Activated CD4-positive, alpha-beta memory T cell treated with anti-CD3 and anti-CD28 coated beads, Interleukin-2, amount 10 ng/mL, durations not matched to agents 7 days and 5 days (primary cell): ENCODE measurements at places on chromosomes 1 and 21. TPM values are rescaled to one million over a fixed set of nuclear protein-coding genes. Genes with fewer than 3 reads are reported as not detected.

Gene OR6K3
- total RNA-seq = not detected

Gene WNT9A
- 1.5 TPM for total RNA-seq

Gene CHI3L2
- 8.5 TPM for total RNA-seq

Gene CD101
- 3.6 TPM for total RNA-seq

DNA sequence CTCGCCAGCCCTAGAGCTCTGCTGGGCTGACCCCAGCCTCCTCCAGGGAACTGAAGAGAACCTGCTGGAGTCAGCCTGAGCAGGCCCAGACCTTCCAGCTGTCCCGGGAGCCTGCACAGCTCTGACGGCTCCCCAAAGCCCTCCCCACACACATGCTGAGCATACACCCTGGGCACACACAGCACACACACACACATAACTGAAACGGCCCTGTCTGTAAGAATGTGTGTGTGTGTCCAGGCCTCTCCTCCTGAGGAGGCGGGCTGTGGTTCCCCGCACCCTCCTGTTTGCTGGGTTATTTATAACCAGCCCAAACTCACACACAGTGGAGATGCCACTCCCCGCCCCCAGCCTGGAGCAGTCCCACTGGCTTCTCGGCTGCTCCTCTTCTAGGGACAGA is 20.2 kb downstream of the SDC3 start:
- no peak for DNase-seq
- H3K4me1 ChIP-seq = no peaks in the 10 kb centered on the region
- no peaks in the 10 kb centered on the region for H3K36me3 ChIP-seq
- H3K27me3 ChIP-seq = peaks cover 11% of the 10 kb centered on the region

DNA sequence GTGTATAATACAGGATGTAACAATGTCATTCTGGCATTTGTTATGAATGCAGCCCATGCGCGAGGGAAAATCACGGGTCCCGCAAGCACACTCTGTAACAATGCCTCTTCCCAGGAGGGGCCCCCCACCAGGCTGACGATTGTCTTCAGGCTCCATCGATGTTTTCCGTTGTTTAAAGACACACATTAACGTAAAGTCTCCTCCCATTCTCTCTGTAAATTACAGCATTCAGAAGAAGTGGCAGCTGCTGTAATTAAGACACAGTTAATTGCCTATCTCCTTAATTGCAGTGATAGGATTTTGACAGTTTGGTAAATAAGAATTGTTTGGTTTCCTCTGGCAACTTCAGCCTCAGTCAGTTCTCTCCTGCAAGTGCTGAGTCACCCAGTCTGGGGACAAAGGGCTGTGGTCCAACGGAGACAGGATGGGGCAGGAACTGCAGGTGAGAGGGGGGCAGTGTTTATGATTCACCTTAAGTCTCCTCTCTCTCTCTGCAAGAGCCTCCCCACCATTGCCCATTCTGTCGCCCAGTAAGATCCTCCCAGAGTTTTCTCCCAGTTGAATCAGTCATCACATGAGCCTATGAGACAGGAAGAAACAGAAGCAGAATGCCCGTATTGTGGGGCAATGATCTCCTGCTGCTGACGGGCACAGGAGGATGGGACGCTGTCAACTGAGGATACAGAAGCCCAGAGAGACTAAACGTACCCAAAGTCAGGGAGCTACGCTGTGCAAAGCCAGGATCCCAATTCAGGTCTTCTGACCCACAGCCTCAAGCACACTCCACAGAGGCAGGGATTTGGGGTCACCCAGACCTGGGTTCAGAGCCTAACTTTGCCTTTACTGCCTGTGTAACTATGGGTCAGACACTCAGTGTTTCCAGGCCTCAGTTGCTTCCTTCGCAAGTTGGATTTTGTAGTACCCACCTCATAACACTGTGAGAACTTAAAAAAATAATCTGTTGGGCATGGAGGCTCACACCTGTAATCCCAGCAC is 110.0 kb downstream of the ADSS2 start:
- no peak overlapping the region for H3K4me3 ChIP-seq
- peaks cover 13% of the 10 kb centered on the region for H3K4me1 ChIP-seq
- peak; percentile 48 for DNase-seq

DNA sequence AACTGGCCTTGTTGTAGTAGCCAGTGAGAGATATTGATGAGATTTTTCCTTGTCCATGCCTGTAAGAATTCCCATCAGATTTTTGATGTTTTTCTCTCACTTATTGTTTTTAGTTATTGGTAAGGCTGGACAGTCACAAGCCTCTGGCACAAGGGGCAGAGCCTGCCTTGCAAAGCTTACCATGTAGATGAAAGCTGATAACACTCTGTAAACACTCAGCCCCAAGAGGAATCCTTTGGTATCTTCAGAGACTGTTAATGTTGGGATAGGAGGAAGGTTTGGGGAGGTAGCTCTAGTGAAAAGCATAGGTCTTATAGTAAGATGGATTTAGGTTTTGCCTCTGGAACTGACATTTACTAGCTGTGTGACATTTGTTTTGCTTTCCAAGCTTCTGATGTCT is 37.7 kb downstream of the MARK1 start:
- DNase-seq = no peak
- H3K4me1 ChIP-seq = no peaks in the 10 kb centered on the region
- no peak overlapping the region for H3K4me3 ChIP-seq

GRCh38 chr1:240947438-240948224 is 335.7 kb upstream of the GREM2 start:
- no peaks in the 10 kb centered on the region for H3K36me3 ChIP-seq
- no peak overlapping the region for H3K27ac ChIP-seq
- peak; percentile 17 for DNase-seq
- H3K4me1 ChIP-seq = peaks cover 8% of the 10 kb centered on the region
- no peak overlapping the region for H3K4me3 ChIP-seq

GRCh38 chr1:232174306-232174705 is 455.6 kb downstream of the SIPA1L2 start:
- H3K4me3 ChIP-seq = no peak overlapping the region
- no peak overlapping the region for H3K27ac ChIP-seq
- H3K36me3 ChIP-seq = no peaks in the 10 kb centered on the region
- no peaks in the 10 kb centered on the region for H3K27me3 ChIP-seq
- DNase-seq = no peak

- no peak overlapping the region for H3K4me3 ChIP-seq
- H3K27me3 ChIP-seq = no peaks in the 10 kb centered on the region
- no peak for DNase-seq
- peak overlapping the region; percentile 29 for H3K27ac ChIP-seq
- H3K36me3 ChIP-seq = peaks cover 23% of the 10 kb centered on the region
- peaks cover 69% of the 10 kb centered on the region for H3K4me1 ChIP-seq
Observed at GRCh38 chr1:226665505-226666163, 73.4 kb downstream of the ITPKB start.

GRCh38 chr1:228744356-228744755 is 9.1 kb downstream of the RHOU start:
- peaks cover 20% of the 10 kb centered on the region for H3K4me1 ChIP-seq
- no peaks in the 10 kb centered on the region for H3K27me3 ChIP-seq
- H3K4me3 ChIP-seq = no peak overlapping the region
- DNase-seq = no peak
- H3K36me3 ChIP-seq = peaks cover 21% of the 10 kb centered on the region

- no peaks in the 10 kb centered on the region for H3K27me3 ChIP-seq
- no peak overlapping the region for H3K27ac ChIP-seq
- DNase-seq = no peak
- no peak overlapping the region for H3K4me3 ChIP-seq
- H3K36me3 ChIP-seq = no peaks in the 10 kb centered on the region
- H3K4me1 ChIP-seq = no peaks in the 10 kb centered on the region
Observed at GRCh38 chr1:228372183-228373003, 34.2 kb downstream of the TRIM11 start.

- H3K27ac ChIP-seq = no peak overlapping the region
- H3K36me3 ChIP-seq = no peaks in the 10 kb centered on the region
- no peak for DNase-seq
- H3K27me3 ChIP-seq = peaks cover 31% of the 10 kb centered on the region
- H3K4me1 ChIP-seq = no peaks in the 10 kb centered on the region
- H3K4me3 ChIP-seq = no peak overlapping the region
Observed at GRCh38 chr1:153488731-153489130, 28.3 kb upstream of the S100A7 start.

DNA sequence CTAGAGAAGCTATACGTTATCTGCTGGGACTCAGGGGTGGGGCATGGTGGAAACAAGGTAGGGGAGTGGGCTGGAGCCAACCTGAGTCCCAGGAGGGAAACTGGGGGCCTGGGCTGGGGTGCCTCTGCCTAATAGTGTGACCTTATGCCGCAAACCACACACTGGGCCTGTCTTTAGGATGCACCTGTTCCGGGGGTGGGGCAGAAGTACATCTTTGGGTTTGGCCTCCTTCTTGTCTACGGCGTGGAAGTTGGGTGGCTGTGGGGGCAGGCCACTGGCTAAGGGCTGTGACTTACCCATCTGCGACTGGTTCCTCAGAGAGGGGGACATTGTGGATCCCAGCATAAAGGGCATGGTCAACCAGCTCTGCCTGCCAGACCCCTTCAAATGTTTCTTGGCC is 44.2 kb downstream of the FAAH start:
- peaks cover 2% of the 10 kb centered on the region for H3K27me3 ChIP-seq
- no peak overlapping the region for H3K4me3 ChIP-seq
- H3K27ac ChIP-seq = no peak overlapping the region
- no peak for DNase-seq

GRCh38 chr1:39566441-39567137 is 10.0 kb downstream of the PABPC4 start:
- peaks cover 16% of the 10 kb centered on the region for H3K4me1 ChIP-seq
- DNase-seq = no peak
- H3K27ac ChIP-seq = no peak overlapping the region
- no peak overlapping the region for H3K4me3 ChIP-seq
- H3K27me3 ChIP-seq = no peaks in the 10 kb centered on the region
